Left kidney (tissue), 8 donors: ENCODE measurements at places on chromosomes 5 and 9. TPM values are rescaled to one million over a fixed set of nuclear protein-coding genes. Genes with fewer than 3 reads are reported as not detected.

SLC36A3 gene
- polyA plus RNA-seq, result not detected

FOXI1 gene
- 4.8 TPM for polyA plus RNA-seq

KCNV2 gene
- 0.27 TPM for polyA plus RNA-seq

- DNase-seq, result no peak
Observed at GRCh38 chr9:71524516-71524915, 243.8 kb downstream of the CEMIP2 start.

GRCh38 chr9:115952430-115953292 is 200.9 kb upstream of the PAPPA start:
- no peak for DNase-seq

DNA sequence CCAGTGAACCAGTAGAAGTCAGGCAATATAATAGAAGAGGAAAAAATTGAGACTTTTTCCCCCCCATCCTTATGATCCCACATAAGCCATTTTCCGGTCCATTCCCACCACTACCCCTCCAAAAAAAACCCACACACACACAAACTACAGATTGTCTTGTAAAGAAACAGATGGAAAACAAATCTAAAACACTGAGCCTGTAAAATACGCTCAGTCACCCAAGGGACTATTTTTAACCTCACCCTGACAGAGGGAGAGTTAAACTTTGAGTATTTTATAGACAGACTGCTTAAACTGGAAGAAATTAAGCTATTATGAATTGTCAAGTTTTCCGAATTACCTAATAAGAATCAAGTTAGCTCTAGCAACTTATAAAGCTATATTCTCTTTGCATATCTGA is 471.8 kb upstream of the C9orf72 start:
- no peak for DNase-seq

DNA sequence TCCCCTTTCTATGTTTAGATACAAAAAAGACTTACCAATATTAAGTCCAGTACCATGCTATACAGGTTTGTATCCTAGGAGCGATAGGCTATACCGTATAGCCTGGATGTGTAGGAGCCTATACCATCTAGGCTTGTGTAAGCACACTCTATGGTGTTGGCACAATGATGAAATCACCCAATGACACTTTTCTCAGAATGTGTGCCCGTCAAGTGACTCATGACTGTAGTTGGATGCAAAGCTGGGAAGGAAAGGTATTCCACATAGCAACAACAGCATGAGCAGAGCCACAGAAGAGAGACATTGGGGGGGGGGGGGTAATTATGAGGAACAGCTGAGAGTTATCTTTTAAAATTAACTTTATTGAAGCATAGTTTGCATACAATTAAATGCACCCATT is 63.2 kb downstream of the TTLL11 start:
- no peak for DNase-seq

DNA sequence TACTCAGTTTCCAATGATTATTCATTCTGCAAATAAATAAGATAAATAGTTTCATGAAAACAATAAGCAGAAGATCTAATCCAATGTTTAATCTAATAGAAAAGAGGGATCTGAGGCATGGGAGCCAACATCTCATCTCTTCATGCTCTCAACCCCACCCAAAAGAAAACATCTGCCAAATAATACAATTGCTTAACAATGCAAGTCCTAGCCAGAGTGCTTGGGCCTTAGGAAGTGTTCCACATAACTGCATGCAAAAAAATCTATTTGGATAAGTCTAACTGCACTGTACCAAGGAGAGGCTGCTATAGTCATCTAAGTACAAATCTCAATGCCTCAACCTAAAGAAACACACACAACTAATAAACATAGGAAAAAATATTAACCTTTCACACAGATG is 606.0 kb downstream of the CDH9 start:
- no peak for DNase-seq

GRCh38 chr9:86337469-86338108 is 16.6 kb downstream of the TUT7 start:
- DNase-seq, result no peak

- DNase-seq, result no peak
Observed at GRCh38 chr9:108727580-108728111, 128.1 kb downstream of the ACTL7B start.
